GM12891 (cell line): ENCODE measurements at places on chromosomes 5 and 9.

DNA sequence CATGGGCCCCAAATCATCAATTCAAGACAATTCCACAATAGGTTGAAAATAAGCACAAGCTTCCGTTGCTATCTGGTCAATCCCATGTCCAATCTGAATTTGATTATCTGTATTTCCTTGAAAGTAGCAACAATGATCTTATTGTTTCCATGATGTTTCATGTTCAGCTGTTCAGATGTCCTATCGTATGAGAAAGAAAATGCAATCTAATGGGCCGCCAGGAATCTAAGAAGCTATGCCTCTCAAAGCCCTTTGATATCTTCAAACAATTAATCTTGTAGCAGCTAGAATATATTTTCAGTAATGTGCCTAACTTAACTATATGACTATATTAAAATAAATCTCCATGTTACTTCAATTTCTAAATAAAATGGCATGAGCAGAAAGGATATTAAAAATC, 32.1 kb upstream of the ALDOB start:
- no peak for DNase-seq

DNA sequence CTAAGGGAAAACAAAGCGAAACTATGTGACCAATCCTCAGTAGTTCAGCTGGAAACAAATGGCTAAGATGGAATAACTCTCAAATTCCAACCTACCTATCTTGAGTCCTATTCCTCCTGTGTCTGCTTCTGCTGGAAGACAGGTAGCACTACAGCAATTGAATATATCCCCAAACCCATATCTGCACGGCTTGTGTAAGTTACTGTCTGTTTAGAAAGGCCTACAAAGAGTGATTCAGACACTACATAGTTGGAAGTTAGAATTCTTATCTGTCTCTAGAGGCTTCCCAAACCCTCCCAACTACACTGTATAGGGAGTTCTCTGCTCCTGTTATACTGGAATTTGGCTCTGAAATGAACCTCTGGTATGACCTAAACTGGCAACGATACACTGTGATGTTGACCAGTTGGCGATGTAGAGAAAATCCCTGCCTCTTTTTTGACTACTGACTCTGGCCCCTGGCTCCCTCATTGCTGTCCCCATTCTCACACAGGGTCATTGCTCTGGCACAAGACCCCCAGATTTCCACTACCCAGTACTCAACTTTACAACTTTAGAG, 22.6 kb upstream of the NADK2 start:
- no peak for DNase-seq

- no peak for DNase-seq
Measured at GRCh38 chr5:53087171-53087570, 22.4 kb downstream of the MOCS2 start.

DNA sequence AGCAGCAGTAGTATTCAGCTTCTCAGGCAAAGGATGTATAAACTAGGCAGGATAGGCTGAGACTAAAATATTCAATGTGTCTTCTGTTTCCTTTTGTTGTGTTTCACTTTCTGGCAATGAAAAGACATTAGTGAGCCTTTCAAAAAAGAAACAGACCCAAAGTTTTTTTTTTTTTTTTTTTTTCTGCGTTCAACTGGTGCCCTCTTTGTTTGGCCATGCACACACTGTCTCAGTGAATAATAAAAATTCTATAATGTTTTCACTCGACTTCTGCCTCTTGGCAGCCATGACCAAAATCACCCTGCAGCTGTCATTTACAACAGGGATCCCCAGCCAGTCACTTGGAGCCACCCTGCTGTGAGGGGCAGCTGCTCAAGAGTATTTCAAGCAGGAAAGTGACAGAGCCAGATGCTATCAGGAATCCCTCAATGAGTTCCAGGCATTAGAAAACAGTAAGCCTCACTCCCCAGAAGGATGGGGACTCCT, 44.0 kb upstream of the MAN2A1 start:
- no peak for DNase-seq

DNA sequence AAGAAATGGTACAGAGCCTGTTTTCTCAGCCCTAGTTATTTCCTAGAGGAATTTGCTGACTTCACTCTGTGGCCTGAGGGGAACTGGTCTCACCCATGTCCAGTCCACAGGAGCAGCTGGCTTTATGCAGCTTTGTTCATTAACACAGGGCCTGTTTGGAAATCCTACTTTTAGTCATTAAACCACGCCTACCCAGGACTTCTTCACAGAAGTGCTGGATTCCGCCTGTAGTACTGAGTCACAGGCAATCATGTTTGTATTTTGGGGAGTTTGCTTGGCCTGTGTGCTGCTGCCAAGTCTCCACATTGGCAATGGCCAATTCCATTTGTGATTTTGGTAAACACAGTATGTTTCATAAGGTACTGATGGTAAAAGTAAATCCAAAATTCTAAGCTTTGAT, 52.8 kb downstream of the CTNND2 start:
- no peak for DNase-seq

- no peak for DNase-seq
Measured at GRCh38 chr9:110028676-110029075, 179.3 kb downstream of the C9orf152 start.

- no peak for DNase-seq
Measured at GRCh38 chr5:35822511-35822910, 34.2 kb upstream of the IL7R start.

- DNase-seq = no peak
Measured at GRCh38 chr5:34905564-34905963, 9.7 kb downstream of the RAD1 start.

- DNase-seq = no peak
Measured at GRCh38 chr9:68947842-68948569, 65.9 kb downstream of the PRKACG start.

DNA sequence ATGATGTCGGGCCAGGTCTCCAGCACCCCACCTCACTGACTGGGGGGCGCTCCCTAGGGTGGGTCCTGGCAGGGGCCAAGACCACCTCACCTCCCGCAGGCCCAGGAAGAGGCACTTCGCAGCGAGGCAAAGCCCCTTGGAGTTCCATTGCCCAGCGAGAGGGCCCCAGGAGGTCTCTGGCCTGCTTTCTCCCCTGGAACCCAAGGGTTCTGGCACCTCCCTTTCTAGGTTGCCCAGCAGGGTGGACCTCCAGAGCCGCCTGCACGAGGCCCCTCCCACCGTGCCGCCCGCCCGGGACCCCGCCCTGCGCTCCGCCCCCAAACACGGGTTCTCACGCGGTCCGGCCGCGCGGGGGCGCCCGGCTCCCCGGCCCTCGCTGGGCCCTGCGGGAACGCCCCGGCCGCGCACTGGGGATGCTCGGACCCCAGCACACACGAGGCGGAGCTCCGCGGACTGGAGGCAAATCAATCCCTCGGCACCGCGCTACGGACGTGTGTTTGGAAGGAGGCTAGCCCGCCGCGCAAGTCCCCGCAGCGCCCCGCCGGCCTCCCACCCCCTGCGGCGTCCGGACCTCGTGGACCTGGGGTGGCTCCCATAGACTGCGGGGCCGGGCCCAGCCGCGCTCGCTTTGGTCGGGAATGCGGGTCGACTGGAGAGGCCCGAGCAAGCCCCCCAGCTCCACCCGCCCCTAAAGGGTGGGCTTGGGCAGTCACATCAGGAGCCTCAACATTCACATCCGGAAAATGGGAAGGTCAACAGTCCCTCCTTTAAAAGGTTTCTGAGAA, 99.5 kb upstream of the LMX1B start:
- peak; percentile 52 for DNase-seq

DNA sequence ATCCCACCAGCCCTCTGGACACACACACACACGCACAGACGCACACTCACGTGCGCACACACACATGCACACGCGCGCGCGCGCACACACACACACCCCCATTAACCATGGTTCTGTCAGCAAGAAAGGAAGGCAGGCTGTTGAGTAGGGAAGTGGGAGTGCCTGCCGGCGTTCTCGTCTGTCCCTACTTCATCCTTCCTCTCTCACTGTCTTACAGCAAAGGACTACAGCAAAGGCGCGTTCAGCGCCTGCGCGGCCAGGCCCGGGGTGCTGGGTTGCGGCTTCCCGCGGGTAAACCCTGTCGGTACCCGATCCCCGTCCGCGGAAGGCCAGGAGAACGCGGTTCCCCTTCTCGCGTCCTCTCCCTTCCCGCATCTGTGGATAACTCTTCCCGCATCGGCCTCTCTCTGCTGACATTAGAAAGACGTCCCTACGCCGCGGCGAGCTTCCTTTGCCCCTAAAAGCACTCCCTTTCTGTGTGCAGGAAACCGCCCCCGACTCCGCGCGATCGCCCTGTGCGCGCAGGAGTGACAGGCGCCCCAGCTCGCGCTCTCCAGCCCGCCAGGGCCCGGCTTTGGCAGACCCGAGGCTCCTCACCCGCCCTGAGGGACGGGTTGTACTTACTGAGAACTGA, 219.2 kb downstream of the AGTPBP1 start:
- DNase-seq = peak; percentile 46

- DNase-seq = no peak
Measured at GRCh38 chr9:102445906-102446305, 549.2 kb upstream of the CYLC2 start.

DNA sequence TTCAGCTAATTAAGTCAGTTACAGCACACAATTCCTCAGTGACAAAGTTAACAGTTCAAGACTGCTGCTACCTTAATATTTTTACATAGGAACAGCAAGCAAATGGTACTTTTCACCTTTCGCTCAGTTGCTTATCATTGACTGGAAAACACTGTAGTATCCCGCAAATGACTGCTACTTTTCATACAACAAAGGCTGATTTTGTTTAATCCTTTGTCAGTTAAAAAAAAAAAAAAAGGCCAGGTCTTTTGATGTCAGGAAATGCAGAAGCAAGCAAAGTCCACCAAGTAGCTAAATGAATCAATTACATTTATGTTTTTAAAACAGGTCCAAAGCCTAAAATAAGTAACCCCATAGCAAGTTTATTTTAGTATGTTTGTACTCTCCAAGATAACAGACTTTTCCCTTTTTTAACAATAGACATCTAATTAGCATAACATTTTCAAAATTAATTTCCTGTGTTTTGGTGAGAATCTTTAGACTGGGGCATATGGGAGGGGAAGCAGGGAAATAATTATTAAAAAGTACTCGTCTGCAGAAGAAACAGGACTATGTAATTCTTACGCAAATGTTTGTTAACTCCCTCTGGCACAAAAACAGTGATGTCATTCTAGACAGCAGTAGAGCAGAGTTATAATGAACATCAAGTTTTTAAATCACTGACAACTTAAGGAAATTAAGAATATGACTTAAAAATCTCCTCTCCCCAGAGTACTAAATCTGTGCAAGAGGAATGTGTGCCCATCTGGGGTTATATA, 9.6 kb downstream of the PFDN1 start:
- DNase-seq = no peak

- no peak for DNase-seq
Measured at GRCh38 chr5:42520203-42520602, 97.0 kb downstream of the GHR start.

- DNase-seq = no peak
Measured at GRCh38 chr5:129051283-129051682, 43.3 kb upstream of the ISOC1 start.

- DNase-seq = no peak
Measured at GRCh38 chr9:20729523-20729922, 45.5 kb downstream of the FOCAD start.

DNA sequence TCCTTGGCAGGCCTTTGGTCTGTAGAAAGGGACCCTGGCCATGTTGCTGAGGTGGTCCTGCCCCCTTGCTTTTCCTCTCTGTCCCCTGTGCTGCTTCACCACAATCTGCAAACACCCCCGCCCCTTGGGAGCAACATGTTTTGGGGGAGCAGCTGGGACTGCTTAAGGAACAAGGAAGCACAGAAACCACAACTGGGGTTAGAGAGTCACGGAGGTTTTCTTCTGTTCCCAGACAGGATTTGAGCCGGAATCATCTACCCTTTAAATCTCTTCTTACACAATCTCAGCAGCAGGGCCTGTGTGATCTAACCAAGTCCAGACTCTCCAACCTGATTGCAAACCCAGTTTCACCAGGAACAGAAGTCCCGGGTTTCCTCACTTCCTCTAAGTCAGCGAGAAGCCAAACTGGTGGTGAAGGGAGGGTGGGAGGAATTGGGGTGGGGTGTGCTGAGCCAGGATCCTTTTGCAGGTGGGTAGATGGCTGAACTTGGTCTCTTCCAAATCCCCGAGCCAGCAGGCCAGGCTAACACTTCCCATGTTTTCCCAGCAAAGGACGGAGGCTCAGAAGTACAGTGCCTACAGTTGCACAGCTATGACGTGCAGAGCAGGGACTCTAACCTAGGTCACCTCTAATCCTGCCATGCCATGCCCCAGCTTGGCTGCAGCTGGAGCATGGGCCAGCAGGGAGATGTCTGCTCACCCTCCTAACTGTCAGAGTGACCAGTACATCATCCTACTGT, 25.0 kb downstream of the SH3PXD2B start:
- DNase-seq = no peak

DNA sequence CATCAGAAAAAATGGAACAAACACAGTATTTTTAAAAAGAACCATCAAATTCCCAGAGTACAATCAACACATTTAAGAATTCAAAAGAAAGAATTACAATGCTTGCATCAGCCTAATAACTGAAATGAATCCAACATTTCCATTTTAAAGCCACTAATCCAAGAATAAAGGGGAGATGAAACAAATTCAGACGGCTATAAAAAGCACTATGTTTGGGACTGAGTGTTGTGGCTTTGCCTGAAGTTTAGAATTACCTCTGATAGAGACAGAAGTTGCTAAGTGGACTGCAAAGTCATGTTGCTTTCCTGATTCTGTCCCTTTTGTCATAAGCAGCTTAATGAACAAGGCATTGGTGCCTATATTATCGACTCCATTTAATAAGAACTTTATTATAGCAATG, 135.4 kb upstream of the RGMB start:
- no peak for DNase-seq

DNA sequence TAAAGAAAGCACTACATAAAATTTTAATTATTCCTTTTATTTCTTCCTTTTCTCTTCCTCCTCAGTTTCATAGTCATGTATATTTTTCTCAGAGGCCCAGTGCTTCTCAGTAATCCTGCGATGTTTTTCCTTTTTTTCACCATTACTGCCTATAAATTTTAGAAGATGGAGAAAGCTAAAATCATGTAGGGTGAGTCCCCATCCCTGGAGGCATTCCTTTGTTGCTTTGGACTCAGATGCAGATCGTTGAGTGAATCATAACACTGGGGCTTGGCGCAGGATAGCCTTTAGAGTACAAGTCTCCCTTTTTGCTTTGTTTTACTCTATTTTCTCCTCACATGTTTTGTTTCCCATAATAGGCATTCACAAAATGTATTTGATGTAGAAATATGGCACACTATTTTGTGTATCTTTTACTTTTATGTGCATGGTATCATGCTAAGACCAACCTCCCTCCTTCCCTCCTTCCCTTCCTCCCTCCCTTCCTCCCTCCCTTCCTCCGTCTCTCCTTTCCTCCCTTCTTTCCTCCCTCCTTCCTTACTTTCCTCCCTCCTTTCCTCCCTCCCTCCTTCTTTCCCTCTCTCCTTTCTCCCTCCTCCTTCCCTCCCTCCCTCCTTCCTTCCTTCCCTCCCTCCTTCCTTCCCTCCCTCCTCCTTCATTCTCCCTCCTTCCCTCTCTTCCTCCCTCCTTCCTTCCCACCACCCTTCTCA, 72.4 kb downstream of the NUDT12 start:
- DNase-seq = no peak

GRCh38 chr5:69295088-69295754, 37.4 kb downstream of the CCDC125 start:
- DNase-seq = no peak

- no peak for DNase-seq
Measured at GRCh38 chr9:72800328-72800994, 152.4 kb downstream of the ALDH1A1 start.

GRCh38 chr5:15799014-15799413, 299.0 kb downstream of the FBXL7 start:
- DNase-seq = no peak
